ENCODE measurements at places on chromosomes 5 and 9.

GRCh38 chr9:94829380-94830070, 103.0 kb downstream of the AOPEP start:
- DNase-seq = no peak

DNA sequence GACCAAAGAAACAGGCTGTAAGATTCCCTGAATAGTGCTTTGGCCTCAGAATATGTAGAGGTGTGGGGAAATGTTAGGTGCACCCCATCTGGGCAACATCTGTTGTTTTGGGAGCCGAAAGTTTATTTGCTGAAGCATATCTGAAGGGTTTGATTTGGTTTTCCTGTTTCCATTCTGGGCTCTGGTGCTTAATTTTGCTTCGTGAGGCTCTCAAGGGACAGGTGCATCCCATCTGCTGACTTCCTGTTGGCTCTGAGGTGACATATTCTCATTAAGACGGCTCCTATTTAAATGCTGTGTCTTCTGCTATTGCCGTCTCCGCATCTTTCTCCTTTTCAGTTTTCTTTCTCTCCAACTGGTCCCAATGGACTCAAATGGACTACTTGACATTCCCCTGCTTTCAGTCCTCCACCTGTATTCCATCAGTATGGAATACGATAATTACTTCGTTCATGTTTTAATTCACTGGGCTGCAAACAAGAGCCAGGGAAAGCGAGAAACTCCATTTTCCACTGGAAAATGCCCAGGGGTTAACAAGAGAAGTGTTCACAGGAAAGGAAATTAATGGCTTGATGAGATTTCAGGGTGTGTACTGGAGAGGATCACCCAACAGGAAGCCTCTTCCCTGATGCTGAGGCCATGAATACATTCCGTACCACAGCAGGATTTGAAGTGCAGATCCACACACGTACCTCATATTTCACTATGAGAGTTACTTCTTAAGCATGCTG, 104.0 kb downstream of the MTX3 start:
- DNase-seq = no peak

GRCh38 chr5:119316906-119317305, 38.9 kb upstream of the TNFAIP8 start:
- no peak for DNase-seq

- DNase-seq = no peak
Measured at GRCh38 chr9:93308158-93308602, 124.2 kb downstream of the WNK2 start.

DNA sequence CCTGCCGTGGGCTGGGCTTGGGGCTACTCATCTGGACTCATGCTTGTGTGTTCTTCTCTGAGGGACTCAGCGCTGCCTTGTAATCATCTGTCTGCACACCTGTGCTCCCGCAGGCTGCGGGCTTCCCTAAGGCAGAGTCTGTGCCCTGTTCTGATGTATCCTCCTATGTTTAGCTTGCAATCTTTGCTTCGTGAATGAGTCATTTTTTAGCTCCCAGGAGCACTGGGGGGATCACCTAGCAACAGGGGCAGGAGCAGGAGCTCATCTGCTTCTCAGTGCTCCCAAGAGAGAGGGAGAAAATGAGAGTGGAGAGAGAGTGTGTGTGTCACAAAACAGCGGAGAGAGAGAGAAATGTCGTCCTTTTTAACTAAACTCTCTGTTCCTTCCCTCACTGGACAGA, 202.4 kb upstream of the ZNF618 start:
- no peak for DNase-seq

GRCh38 chr5:33565324-33565723, 124.6 kb downstream of the TARS1 start:
- DNase-seq = no peak

GRCh38 chr5:122882831-122883230, 37.4 kb downstream of the SNX24 start:
- DNase-seq = no peak

DNA sequence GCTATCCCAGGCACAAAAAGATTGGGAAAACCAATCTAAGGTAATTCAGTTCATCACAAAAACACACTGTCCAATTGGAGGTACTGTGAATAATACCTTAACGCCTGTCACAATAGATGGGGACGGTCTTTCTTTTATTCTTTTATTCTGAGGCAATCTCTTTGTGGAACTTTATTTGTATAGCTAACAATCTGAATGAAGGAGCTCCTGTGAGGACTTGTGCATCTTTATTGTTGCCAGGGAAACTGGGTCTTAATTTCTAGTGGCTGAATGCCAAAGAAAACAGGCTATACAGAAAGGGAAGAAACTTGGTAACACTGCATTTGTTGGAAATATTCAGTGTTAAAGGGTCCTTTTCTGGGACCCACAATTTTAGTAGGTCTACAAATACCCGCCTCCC, 546.9 kb upstream of the C9orf72 start:
- peak; percentile 89 for DNase-seq

GRCh38 chr5:73768-74502, 18.0 kb upstream of the PLEKHG4B start:
- no peak for DNase-seq

- no peak for DNase-seq
Measured at GRCh38 chr5:51544031-51544785, 161.0 kb downstream of the ISL1 start.

DNA sequence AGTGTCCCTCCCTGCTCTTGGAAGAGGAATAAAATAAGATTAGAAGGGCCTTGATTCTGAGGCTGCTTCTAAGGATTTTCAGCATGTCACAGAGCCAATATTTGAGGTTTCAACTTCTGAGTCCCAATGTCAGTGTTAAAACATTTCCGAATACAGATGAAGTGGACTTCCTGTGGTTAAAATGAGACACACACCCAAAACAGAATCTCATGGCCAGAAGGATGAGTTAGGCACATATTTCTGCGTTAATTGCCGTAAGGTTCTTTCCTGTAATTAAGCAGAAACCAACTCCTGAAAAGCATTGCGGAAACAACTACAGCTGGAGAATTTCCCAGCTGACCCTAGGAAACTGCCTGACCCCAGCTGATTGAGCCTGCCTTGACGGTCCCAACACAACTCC, 10.4 kb upstream of the ZNF354B start:
- no peak for DNase-seq
